ENCODE measurements at places on chromosomes 1 and 21. TPM values are rescaled to one million over a fixed set of nuclear protein-coding genes. Genes with fewer than 3 reads are reported as not detected.

GRCh38 chr1:71521655-71522264 is 440.9 kb upstream of the ZRANB2 start:
- no peaks in the 10 kb centered on the region for H3K4me1 ChIP-seq
- no peak overlapping the region for H3K4me3 ChIP-seq
- no peaks in the 10 kb centered on the region for H3K27me3 ChIP-seq
- DNase-seq, result no peak
- H3K36me3 ChIP-seq, result no peaks in the 10 kb centered on the region
- H3K27ac ChIP-seq, result no peak overlapping the region

HTR1D gene
- total RNA-seq, result not detected

GRCh38 chr1:56934430-56935060 is 31.3 kb downstream of the C8B start:
- H3K27ac ChIP-seq, result no peak overlapping the region
- H3K4me1 ChIP-seq, result no peaks in the 10 kb centered on the region
- DNase-seq, result no peak
- H3K36me3 ChIP-seq, result no peaks in the 10 kb centered on the region

OR2T5 gene
- not detected for total RNA-seq

DNA sequence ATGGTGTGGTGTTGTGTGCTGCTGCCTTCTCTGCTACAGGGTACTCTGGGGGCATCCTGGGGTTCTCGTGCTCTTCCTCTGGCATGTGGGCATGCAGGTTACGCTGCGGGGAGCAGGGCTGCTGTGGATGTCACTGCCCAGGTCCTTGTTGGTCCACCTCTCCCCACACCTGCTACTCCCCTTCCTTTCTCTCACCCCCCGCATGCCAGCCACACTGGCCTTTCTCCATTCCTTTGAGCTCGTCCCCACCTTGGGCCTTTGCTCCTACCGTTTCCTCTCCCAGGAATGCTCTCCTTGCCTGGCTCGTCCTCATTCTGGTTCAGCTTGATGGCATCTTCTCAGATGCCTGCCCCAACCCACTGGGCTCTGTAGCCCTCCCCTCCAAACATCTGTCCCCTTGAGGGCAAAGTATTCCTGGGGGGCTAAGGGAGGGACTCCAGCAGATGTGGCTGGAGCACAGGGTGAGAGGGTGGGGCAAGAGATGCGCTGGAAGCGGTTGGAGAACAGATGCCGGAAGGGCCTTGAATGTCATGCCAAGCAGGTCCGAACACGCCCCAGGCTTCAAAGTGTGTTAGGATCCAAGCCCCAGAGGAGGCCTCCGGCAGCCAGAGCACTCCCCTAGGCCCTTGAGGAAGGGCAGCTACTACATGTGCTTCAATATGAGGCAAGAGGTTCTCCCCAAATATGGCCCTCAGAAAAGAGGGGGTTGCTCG is 23.4 kb downstream of the DMRTB1 start:
- no peak overlapping the region for H3K27ac ChIP-seq
- peaks cover 4% of the 10 kb centered on the region for H3K4me1 ChIP-seq
- H3K4me3 ChIP-seq, result no peak overlapping the region
- peaks cover 22% of the 10 kb centered on the region for H3K27me3 ChIP-seq
- DNase-seq, result no peak

GRCh38 chr1:163202833-163203451 is at the start of gene RGS5:
Gene RGS5, minus strand, starts transcription at chr1:163202916. Its CDS starts 81 bp downstream, at chr1:163202835.
- no peaks in the 10 kb centered on the region for H3K4me1 ChIP-seq
- H3K36me3 ChIP-seq, result no peaks in the 10 kb centered on the region
- H3K4me3 ChIP-seq, result no peak within 1 kb of the TSS
- no peak within 1 kb of the TSS for H3K27ac ChIP-seq

GRCh38 chr1:160844447-160845232 is 18.0 kb downstream of the CD244 start:
- no peak overlapping the region for H3K27ac ChIP-seq
- no peaks in the 10 kb centered on the region for H3K27me3 ChIP-seq
- H3K36me3 ChIP-seq, result no peaks in the 10 kb centered on the region
- no peak for DNase-seq
- H3K4me1 ChIP-seq, result peaks cover 7% of the 10 kb centered on the region

- no peak for DNase-seq
- no peaks in the 10 kb centered on the region for H3K4me1 ChIP-seq
- H3K27me3 ChIP-seq, result no peaks in the 10 kb centered on the region
These were observed 1325.8 kb upstream of the PRMT6 start for GRCh38 chr1:105730701-105731100.

DNA sequence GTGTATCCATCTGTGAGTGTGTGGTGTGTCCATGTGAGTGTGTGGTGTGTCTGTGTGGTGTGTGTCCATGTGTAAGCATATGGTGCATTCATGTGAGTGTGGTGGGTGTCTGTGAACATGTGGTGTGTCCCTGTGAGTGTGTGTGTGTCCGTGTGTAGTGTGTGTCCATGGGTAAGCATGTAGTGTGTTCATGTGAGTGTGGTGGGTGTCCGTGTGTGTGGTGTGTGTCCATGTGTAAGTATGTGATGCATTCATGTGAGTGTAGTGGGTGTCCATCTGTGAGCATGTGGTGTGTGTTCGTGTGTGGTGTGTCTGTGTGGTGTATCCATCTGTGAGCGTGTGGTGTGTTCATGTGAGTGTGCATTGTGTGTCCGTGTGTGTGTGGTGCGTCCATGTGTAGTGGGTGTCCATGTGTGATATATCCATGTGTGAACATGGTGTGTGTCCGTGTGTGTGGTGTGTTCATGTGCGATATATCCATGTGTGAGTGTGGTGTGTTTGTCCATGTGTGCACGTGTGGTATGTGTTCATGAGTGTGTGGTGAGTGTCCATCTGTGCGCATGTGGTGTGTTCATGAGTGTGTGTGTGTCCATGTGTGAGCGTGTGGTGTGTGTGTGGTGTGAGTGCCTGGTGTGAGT is 12.3 kb downstream of the SLC19A1 start:
- peaks cover 17% of the 10 kb centered on the region for H3K4me1 ChIP-seq
- no peak overlapping the region for H3K27ac ChIP-seq
- H3K36me3 ChIP-seq, result peaks cover 16% of the 10 kb centered on the region
- no peak for DNase-seq

SLC22A15 gene
- total RNA-seq, result 4.6 TPM

GRCh38 chr1:175481126-175482070 is 262.0 kb downstream of the TNR start:
- peaks cover 2% of the 10 kb centered on the region for H3K4me1 ChIP-seq
- H3K27me3 ChIP-seq, result peaks cover 4% of the 10 kb centered on the region
- no peaks in the 10 kb centered on the region for H3K36me3 ChIP-seq

GRCh38 chr1:202029171-202029665 is 18.8 kb downstream of the ELF3 start:
- peaks cover 4% of the 10 kb centered on the region for H3K27me3 ChIP-seq
- no peaks in the 10 kb centered on the region for H3K36me3 ChIP-seq
- no peak overlapping the region for H3K4me3 ChIP-seq
- H3K4me1 ChIP-seq, result no peaks in the 10 kb centered on the region

DNA sequence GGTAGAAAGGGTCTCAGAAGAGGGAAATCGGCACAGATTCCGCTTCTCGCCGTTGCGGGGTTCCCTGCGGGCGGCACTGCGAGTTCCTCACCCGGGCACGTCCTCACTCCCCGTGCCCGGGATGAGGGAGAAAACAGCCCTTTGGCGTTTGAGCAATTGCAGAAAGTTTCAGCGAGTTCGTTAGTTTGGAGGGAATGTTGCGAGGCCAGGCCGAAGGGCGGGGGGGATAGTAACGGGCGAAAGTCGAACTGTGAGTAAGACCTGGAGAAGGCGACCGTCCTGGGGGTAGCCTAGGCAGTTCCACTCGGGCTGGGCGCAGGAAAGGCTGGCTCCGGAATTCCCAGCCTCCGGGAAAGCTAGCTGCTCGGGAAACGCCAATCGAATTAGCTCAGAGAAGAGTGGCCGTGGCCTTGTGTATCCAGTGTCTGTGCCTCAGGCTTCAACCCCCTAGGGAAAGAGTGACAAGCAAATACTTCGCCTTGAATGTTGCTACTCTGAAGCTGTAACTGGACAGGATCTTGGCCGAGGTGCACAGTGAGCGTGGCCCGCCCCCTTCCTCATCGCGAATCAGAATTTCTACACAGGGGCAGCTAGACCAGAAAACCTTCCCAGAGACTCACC is 787 bp downstream of the PTGFR start:
- H3K36me3 ChIP-seq, result no peaks in the 10 kb centered on the region
- no peak for DNase-seq
- H3K4me3 ChIP-seq, result no peak overlapping the region
- H3K4me1 ChIP-seq, result no peaks in the 10 kb centered on the region

C21orf58 gene
- total RNA-seq, result 4.7 TPM

- H3K4me1 ChIP-seq, result peaks cover 94% of the 10 kb centered on the region
- DNase-seq, result no peak
- H3K27me3 ChIP-seq, result no peaks in the 10 kb centered on the region
- H3K4me3 ChIP-seq, result peak overlapping the region; percentile 73
- H3K36me3 ChIP-seq, result peaks cover 64% of the 10 kb centered on the region
These were observed 19.1 kb downstream of the RCSD1 start for GRCh38 chr1:167648978-167649744.
